Globus pallidus (tissue), 1 donor: ENCODE measurements at places on chromosomes 11 and 22.

DNA sequence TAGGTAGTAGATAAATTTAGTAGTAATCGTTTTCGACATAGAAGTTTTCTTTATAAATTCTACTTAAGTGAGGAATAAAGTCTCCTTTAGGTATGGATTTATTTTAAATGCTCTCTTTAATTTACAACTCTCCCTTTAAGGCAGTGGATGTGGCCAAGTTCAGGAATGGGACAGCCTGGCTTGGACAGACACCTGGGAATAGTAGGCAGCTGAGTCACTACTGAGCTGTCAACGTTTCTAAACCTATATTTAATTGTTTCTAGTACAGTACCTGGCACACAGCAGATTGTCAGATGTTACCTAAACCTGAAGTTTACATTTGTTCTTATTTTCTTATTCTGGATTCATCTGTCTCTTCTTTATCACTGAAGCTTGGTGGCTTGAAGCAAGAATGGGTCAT lies 85.1 kb downstream of the DEPDC5 start:
- DNase-seq = no peak

DNA sequence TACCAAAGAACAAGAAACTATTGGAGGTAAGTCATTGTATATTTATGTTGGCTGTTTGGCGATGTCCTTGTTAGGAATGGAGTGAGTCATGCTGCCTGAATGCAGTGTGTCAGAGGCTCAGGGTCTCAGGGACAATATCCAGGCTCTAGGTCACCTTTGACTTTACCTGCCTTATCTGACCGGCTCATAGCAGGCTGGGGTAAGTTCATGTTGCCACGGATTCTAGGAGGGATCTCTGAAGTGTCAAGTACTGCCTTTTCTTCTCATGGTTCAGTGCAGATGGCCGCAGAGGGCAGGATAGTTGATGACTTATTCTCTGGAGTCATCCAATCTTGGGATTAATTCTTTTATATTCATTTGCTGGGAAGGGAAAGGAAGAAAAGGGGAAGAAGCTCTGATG lies 53.2 kb downstream of the SPON1 start:
- DNase-seq = no peak

- no peak for DNase-seq
Measured at GRCh38 chr11:77303328-77303727, 1.8 kb upstream of the GDPD4 start.

- DNase-seq = no peak
Measured at GRCh38 chr11:111112614-111113013, 132.9 kb upstream of the POU2AF2 start.

DNA sequence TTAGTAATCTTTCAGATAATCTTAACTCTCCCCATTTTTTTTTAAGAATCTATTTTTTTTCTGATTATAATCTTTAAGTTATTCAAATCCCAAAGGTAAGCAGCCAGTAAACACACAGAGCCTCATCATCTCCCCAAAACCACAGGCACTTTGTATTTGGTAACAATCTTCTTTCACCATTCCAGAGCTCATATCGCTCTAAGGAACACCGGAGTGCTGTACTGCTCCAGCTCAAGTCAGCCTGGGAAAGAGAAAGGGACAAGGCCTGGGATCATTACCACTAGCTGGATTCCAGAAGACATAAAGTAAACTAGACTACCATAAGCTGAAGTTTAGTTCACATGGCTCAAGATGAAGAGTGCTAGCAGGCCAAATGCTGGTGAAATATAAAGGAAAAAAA lies 73.0 kb upstream of the APOA1 start:
- DNase-seq = no peak

DNA sequence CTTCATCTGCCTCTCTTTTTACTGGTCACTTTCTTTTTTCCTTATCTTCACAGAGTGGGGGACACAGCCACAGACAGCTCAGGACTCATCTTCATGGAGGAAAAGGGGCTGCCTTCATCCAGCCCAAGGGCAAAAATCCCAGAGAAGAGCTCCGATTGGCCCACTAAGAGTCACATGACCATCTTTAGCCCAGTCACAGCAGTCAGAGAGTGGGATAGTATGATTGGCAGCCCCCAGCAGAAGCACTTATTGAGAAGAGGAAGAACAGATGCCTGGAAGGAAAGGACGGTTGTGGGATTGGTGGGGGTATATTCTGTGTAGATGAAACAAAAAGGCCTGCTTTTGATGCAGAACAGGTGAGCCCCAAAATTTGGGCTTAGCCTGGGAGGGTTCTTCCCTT lies 77.8 kb downstream of the MN1 start:
- no peak for DNase-seq

- no peak for DNase-seq
Measured at GRCh38 chr11:63951779-63952536, 13.2 kb downstream of the NAA40 start.

DNA sequence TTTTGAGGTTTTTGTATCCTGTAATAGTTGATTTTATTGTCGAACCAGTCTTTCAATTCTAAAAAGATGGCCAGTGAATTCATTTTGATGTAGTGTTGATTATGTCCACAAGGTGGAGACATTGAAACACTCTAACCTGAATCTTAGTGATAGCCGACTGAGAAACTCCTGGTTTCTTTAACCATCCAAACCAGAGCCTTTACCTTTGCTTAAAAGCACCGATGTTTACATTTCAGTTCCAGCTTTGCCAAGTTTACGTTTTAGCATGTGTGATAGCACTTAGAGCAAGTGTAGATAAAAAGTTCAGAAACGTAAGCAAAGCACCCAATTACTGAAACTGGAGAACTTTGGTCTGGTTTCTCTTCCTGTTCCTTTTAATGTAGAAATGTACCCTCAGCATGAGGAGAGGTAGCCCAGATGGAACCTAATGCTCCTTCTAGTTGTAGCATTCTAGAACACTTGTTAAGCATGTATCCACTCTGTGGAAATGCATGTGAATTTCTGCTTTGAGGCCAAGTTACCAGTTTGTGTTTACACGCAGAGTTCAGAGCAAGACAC lies 208.6 kb downstream of the DBX1 start:
- DNase-seq = peak; percentile 70

DNA sequence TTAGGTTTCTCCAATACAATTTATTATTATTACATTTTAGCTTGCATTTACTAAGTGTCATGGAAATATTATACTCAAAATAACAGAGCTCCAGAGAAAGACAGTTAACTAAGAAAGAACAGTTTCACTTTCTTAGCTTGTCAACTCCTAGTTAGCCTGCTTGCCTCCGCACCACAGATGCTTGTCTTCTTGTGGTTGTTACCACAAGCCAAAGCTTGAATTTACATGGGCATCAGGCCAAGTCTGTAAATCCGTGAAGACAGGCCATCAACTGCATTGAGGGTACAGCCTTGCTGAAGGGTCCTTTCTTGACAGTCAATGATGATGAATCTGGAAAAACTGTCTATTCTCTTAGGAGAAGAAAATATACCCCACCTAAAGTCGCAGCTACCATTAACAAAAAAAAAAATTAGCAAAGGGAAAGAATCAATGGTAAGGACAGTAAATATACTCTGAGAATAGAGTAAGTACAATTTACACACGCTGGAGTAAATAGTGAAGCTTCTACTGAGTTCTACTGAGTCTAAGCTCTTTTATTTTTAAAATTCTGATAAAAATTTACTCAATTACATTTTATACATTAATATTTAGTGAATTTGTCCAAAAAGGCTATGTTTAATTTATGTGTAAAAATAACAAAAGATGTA lies 15.6 kb upstream of the DENND5A start:
- no peak for DNase-seq

GRCh38 chr11:80635178-80635577 lies 1194.3 kb upstream of the TENM4 start:
- DNase-seq = no peak

GRCh38 chr11:35180317-35181233 lies 41.6 kb downstream of the CD44 start:
- no peak for DNase-seq

GRCh38 chr11:18650353-18650752 lies 16.2 kb upstream of the SPTY2D1 start:
- DNase-seq = no peak

DNA sequence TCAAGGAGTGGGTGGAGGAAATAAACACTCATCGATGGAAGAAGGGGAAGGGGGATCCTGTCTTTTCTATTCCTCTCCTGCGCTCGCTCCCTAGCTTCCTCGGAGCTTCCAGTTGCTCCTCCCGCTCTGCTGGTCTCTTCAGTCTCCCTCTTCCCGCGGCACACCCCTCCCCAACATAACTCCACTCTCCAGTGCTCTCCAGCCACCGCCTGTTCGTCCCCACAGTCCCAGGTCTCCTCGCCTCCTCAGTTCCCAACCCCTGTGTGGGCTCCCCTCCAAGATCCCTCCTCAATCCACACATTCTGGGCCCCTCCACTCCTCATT lies 438 bp downstream of the ZW10 start:
- no peak for DNase-seq

DNA sequence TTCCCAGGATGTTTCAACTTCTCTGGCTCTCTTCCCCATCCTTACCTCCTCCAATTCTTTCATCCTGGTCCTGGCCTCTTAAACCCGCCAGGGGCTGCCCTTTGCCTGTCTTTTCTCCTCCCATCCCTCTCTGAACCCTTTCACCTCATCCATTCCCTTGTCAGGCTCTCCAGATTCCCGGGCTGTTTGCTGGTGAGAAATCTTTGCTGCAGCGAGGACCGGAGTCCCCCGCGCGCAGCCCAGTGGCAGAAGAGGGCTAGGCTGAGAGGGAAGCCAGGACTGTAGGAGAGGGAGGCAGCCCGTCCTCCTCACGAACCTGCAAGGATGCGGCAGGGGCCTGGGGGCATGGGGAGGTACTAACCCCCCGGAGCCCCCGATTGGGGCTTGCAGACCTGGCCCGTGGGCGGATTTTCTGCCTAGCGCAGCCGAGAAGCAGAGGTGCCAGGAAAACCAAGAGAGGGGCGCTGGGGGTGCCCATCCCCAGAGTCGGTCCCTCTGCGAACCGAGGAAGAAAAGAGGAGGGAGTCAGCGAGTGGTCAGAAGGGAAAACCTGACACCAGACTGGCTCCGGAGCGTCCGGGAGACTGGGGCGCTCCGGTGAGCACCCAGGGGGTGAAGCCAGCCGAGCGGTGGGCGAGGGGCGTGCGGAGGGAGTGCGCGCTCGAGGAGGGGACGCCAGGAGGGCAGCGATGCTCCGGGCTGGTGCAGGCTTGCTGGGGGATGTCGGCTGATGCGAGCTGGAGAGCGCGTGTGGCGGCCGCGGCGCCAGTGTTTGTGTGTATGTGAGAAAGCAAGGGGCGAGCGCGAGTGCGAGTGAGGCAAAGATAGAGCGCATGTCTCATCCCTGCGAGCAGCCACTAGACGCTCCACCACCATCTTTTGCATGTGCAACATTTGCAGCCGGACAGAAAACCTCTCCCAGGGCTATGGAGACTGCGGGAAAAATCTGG lies at the start of gene GRIA4:
TSS of gene GRIA4 (plus strand) at position 242 of the 950 bp plus-strand sequence. CDS start 925 bp downstream, outside the sequence.
- DNase-seq = peak; percentile 84

GRCh38 chr11:46918083-46918787 lies at the start of gene LRP4:
Gene LRP4 (minus strand): TSS chr11:46918550. CDS start chr11:46918379, 171 bp downstream.
- peak; percentile 69 for DNase-seq

DNA sequence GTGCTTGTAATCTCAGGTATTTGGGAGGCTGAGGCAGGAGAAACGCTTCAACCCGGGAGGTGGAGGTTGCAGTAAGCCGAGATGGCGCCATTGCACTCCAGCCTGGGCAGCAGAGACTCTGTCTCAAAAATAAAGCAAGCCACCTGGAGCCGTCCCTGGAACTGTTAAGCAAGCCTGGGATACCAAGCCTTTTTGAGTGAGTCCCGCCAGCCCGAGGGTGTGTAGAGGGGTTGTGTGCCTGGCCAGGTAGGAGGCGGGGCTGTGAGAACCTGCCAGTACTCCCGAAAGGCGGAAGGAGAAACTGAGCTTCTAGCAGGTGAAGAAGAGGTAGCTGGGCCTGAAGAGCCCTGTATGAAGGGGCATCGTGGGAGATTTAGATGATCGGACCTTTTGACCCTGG lies 52.4 kb downstream of the TRIOBP start:
- no peak for DNase-seq

DNA sequence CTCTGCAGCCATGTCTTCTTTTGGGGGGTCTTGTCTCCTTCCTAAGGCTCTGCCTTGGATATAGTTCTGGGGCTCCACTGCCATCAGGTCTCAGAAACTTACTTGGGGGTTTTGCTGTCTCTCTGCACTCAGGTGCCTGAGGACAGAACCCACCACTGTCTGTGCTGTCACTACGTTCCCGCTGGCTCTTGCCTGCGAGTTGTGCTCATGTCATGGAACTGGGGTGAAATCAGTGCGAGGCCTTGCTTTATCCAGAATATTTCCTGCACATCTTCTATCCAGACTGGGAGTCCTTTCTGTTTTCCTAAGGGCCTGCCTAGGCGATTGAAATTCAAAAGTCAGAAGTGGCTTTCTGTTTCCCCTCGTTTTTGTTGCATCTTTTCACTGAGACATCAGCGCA lies 6.6 kb upstream of the USP2 start:
- DNase-seq = no peak

- no peak for DNase-seq
Measured at GRCh38 chr22:49298834-49299750, 528.6 kb downstream of the BRD1 start.

GRCh38 chr11:105673089-105673488 lies 63.2 kb downstream of the GRIA4 start:
- DNase-seq = peak; percentile 19

- DNase-seq = no peak
Measured at GRCh38 chr11:97772705-97773104, 1248.0 kb upstream of the CNTN5 start.

DNA sequence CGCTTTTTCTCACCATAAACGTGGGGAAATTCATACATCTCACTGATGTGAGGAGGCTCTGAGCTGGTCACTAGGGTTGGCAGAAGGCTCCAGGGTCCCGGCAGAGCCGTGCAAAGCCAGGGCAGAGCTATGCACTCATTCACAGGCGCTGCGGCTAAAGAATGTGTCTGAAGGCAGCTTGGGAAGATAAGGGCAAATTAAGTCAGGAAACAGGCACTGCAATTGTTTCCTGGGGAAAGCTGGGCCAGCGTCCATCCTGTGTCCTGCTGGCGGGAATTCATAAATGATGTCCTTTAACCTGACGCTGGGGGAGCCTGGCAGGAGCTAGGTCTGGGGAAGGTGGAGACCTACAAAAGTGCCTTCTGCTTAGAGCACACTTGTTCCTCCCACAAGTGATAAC lies 27.6 kb downstream of the PKNOX2 start:
- DNase-seq = no peak

DNA sequence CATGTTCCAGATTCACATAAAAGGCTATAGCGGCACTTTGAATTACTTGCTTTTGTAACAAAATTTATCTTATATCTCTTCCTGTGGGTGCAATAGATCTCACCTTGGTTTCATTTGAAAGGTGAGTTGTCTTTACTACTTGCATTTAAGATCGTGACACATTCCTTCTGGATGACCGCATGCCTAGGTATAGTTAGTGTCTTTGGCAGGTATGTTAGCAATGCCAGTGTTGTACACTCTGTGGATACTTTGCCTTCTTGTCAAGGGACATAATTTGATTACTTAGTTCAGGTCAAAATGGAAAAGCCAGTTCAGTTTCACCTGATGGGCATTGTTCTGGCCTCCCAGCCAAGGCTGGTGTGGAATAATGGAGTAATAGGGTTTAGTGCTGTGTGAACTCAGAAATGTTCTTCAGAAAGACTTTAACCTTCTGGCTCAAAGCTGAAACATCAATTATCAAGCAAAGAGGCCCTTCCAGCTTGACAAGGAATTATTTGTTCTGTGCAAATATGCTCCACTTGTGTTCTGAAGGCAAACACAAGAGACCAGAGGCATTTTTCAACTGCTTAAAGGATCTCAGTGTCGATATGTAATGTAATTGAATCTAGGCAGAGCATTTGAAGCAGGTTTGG lies 64.6 kb downstream of the AMOTL1 start:
- DNase-seq = no peak

GRCh38 chr11:124943741-124944140 lies 7.9 kb upstream of the HEPACAM start:
- no peak for DNase-seq
